Activated CD4-positive, alpha-beta T cell treated with anti-CD3 and anti-CD28 coated beads for 36 hours (primary cell): ENCODE measurements at places on chromosomes 13 and 19. TPM values are rescaled to one million over a fixed set of nuclear protein-coding genes. Genes with fewer than 3 reads are reported as not detected.

- no peak for DNase-seq
Measured at GRCh38 chr19:55567708-55568328, 12.8 kb downstream of the ZNF579 start.

CYP4F12 gene
- not detected for total RNA-seq

GRCh38 chr13:39364947-39365468 lies 238.0 kb downstream of the LHFPL6 start:
- no peak for DNase-seq

TTYH1 gene
- 0.59 TPM for total RNA-seq

DNA sequence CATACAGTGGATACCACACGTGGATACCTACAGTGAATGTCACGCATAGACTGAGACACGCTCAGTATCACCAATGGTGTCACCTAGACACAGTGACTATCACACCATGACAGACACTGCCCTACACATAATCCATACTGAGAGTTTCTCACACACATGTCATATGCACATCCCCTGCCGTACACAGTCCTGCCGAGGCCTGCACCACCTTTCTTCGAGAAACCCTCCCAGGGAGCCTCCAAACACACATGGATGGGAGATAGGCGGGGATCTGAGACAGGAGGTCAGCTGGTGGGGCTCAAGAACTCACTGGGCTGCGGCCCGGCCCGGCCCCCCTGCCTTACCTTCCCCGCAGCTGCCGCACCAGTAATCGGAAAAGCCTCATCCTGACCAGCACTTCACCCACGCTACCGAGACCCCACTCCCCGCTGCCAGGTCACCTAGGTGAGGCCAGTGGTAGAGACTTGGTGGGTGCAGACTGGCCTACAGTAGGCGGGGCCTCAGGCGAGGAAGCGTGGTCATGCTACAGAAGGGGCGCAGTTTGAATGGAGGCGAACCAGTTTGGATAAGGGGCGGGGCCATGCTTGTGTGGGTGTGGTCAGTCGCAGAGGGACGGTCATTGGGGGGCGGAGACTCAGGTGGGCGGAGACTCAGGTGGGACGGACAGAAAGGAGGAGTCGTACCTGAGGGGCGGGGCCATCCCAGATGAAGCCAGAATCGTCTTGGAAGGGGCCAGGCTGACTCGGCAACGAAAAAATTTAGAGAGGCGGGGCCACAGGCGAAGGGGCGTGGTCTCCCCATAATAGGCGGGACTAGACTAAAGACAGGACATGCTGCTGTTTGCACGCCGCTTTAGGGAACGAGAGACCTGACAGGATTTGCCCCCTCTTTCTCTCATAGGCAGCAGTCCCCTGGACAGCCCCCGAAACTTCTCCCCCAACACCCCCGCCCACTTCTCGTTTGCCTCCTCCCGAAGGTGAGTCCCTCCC lies 2.1 kb downstream of the MAST1 start:
- peak; percentile 84 for DNase-seq

DNA sequence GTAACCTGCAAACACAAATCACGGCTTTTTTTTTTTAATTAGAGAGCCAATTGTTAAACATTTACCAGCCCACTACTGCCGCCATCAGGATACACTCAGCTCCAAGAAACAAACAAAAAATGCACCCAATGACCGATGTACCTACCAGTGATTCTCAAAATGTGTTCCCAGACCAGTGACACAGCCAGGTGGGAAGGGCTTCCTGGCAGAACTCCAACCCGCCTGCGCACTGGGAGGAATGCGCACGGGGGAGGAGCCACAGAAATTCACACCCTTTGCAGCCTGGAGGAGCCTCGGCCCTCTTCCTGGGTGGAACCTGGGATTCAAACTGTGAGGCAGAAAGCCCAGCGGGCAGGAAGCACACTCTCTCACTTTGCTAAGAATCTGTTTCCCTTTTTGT lies 255.9 kb downstream of the TBC1D4 start:
- no peak for DNase-seq
